Activated CD4-positive, alpha-beta memory T cell treated with anti-CD3 and anti-CD28 coated beads, Interleukin-2, amount 10 ng/mL, durations not matched to agents 7 days and 5 days (primary cell): ENCODE measurements at places on chromosomes 7 and 10. TPM values are rescaled to one million over a fixed set of nuclear protein-coding genes. Genes with fewer than 3 reads are reported as not detected.
A peak's percentile ranks its signal among the peaks of the same experiment; 100 is the strongest.

DNA sequence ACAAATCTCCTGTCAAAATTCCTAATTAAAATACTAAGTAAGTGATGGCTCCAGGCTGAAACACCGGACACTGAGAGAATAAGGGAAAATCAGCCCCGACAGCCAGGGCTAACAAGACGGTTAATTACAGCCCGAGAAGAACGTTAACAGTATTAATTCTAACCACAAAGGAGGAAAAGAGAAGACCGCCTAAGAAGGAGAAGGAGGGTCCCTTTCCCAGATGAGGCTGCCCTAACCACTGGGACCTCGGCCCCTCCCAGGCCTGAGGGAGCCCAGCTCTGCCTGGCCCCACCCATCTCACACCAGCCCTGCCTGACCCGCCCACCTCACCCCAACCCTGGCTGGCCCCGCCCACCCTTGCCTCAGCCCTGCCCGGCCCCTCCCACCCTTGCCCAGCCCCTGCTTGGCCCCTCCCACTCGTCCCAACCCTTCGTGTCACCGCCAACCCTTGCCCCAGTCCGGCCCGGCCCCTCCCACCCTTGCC, 51.3 kb downstream of the PWWP2B start:
- DNase-seq, result peak; percentile 79

Gene SPDYE9
- not detected for total RNA-seq

Gene TECPR1
- total RNA-seq, result 63.9 TPM

- DNase-seq, result no peak
Measured at GRCh38 chr7:40746841-40747556, 612.2 kb downstream of the SUGCT start.

- no peak for DNase-seq
Measured at GRCh38 chr7:89042940-89043339, 247.4 kb upstream of the TEX47 start.

DNA sequence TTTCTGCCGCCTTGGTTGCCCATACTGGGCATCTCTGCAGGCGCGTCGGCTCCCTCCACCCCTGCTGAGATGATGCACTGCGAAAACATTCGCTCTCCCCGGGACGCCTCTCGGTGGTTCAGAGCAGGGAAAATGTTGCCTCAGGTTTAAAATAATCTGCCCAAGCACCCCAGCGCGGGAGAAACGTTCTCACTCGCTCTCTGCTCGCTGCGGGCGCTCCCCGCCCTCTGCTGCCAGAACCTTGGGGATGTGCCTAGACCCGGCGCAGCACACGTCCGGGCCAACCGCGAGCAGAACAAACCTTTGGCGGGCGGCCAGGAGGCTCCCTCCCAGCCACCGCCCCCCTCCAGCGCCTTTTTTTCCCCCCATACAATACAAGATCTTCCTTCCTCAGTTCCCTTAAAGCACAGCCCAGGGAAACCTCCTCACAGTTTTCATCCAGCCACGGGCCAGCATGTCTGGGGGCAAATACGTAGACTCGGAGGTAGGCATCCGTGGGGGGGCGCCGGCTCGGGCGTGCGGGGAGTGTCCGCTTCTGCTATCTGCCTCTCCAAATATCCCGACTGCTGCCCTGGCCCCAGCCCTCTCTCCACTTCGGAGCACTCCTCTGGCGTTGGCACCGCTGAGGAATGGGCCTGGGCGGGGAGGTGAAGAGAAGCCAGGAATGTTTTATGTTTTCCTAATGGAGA, at the start of gene CAV1:
CAV1 (plus strand) TSS at position 428 of the 689 bp plus-strand sequence; CDS start at position 455, 27 bp downstream.
- peak; percentile 40 for DNase-seq

Gene C10orf95
- 0.33 TPM for total RNA-seq

DNA sequence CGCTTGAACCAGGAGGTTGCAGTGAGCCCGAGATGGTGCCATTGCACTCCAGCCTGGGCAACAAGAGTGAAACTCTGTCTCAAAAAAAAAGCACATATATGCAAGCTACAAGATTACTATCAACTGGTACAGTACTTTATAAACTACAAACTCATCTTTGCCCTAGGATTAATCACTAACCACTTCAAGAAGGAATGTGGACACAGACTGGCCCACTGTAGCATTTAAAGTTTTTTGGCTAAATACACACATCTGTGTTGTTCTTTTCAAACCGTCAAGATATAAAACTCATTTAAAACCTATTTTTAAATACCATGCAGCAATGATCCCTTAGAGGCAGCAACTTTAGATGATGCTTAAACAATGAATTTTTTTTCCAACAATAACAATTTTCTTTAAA, 205.4 kb downstream of the IMMP2L start:
- no peak for DNase-seq

GRCh38 chr10:48551861-48552591, 52.8 kb downstream of the ARHGAP22 start:
- DNase-seq, result peak; percentile 22

Gene ACHE
- not detected for total RNA-seq

DNA sequence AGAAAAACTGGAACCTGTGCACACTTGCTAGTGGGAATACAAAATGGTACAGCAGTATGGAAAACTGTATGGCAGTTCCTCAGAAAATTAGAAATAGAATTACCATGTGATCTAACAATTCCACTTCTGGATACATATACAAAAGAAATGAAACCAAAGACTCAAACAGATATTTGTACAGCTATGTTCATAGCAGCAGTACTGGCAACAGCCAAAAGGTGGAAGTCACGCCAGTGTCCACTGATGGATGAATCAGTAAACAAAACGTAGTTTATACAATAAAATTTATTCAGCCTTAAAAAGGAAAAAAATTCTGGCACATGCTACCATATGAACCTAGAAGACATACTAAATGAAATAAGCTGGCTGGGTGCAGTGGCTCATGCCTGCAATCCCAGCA, 23.0 kb downstream of the IDE start:
- no peak for DNase-seq

Gene EN2
- total RNA-seq, result not detected

Gene VPS37D
- 0.33 TPM for total RNA-seq
